ENCODE measurements at places on chromosomes 5 and 9. TPM values are rescaled to one million over a fixed set of nuclear protein-coding genes. Genes with fewer than 3 reads are reported as not detected.

DNA sequence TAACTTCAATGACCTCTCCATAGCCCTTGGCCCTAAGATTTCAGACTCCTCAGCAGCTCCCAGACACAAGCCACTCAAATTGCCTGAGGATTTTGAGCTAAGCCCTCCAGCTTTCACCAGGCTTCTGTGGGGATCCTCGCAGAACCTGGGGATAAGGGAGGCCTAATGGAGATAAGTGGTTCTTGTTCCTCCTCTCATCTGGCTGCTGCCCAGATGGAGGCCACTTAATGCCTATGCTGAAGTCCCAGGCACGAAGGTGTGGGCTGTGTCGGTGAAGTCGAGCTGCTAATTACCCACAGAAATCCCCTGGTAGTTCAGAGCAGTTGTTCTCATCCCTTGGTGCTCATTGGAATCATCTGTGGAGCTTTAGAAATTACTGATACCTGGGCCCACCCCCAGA lies 10.3 kb upstream of the FAT2 start:
- no peak for DNase-seq

DNA sequence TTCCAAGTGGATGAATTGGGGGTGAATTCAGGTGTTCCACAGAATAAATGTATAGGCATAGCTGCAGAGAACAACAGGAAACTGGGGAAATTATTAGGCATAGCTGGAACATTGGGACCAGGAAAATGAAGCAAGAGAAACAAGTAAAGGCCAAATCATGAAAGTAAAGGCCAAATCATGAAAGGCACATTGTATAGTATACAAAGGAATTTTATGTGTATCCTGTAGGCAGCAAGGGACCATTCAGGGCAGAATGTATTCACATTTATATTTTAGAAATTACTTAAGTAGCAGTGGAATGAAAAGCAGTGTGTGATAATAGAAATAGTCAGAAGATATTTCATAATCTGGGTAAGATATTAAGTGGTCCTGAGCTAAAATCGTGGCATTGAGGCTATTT lies 127.3 kb upstream of the GRHPR start:
- DNase-seq: no peak

- DNase-seq: no peak
Observed at GRCh38 chr5:36363101-36363500, 61.4 kb upstream of the RANBP3L start.

DNA sequence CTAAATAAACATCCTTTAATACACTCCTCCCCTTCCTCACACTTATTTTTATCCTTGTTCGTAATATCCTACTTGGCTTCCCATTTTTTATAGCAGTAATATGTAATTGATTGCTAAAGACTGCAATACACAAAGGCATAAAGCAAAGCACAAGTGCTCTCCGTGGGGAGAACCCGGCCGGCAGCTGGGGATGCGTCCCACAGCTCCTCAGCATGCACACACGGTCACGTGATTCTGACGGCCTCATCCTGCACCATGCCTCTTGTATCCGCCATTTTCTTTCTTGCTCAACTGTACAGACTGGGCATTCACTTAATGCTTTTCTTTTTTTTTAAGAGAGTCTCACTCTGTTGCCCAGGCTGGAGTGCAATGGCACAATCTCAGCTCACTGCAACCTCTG lies 2.8 kb downstream of the BRD3OS start:
- no peak for DNase-seq

DNA sequence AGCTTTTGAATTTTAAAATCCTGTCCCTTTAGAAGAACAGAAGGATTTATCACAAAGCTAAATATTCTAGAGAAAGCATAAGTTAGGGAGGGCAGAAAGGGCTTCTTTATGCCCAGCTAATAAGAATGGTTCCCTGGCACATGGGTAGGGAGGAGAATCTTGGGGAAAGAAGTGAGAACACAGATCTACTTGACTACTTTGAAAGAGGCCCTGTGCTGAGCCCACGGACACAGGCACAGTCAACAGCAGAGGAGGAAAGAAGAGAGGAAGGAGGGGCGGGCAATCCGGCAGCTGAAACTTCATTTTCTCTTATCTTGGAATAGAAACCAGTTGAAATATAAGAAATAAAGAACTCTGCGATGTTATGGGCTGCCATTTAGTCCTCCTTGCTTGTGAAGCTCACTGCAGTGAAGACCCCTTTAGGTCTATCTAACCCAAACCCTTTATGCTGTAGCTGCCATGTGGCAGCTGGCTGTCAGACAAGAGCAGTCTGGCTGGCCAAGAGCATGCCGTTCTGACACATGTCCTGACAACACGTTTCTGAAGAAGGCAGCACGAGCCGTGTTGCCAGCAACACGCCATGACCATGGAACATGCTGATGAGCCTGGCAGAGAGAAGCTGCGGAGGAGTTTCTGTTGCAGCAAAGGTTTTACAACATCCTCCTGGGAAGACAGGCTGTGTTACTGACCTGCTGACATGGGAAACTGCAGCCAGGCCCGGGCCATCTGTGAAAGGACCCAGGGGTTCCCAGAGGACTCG lies 34.2 kb downstream of the ABLIM3 start:
- no peak for DNase-seq

DNA sequence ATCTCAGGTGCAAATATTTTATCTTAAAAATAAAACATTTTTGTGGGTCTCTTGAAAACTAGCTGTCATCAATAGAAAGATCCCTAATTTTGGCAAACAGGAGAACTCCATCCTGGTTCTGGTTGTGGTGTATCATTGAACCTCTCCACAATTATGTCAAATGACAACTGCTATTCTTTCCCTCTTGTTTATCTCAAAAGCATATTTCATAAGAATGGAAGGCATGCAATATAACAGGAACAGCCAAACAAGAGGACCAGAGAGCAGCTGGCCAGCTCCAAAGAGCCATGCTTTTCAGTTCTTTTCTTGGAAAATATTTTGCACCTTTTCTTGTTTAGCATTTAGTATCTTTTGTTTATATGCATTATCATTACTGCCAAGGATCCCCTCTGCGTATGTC lies 125.4 kb downstream of the ADAMTS6 start:
- DNase-seq: no peak

GRCh38 chr5:1763960-1764605 lies 35.6 kb downstream of the MRPL36 start:
- DNase-seq: peak; percentile 31

GRCh38 chr5:92470770-92471169 lies 1087.7 kb upstream of the ARRDC3 start:
- no peak for DNase-seq

DNA sequence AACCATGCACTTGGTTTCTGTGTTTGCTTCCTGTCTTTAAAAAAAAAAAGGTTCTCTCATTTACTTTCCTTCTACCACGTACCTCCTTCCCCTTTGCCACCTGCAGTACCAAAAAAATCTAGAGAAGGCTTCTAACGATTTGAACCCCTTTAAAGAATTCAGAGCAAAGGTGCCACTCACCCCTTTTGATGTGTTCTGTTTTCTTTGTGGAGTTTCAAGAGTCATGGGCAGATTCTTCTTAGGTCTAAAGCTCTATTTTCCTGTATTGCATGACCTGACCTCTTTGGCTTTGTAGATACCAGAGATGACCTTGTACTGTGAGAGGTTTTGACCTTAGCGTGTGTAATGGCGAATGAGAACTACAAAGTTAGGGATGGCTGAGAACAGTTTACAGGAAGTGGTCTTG lies 29.0 kb downstream of the TXNDC8 start:
- DNase-seq: no peak

DNA sequence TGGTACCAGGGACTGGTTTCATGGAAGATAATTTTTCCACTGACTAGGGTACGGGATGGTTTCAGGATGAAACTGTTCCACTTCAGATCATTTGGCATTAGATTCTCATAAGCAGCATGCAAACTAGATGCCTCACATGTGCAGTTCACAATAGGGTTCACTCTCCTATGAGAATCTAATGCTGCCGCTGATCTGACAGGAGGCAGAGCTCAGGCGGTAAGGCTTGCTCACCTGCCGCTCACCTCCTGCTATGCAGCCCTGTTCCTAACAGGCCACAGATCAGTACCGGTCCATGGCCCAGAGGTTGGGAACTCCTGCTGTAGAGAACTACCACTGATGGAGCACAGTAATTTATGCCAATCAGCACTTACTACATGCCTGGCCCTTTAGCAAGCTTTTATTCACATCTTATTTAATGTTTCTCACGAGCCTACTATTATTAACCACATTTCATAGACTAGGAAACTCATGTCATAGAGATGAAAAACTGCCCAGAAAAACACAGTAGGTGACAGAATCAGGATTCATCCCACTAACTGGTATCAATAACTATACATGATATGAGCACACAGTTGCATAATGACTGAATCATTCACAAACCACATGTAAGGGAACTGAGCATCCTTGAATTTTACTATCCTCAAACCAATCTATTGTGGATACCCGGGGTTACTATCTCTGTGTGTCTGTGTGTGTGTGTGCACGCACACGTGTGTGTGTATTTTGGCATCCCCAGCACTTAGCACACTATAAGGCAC lies 46.5 kb downstream of the SVEP1 start:
- DNase-seq: no peak

- no peak for DNase-seq
Observed at GRCh38 chr9:23979491-23979890, 153.5 kb upstream of the ELAVL2 start.

GRCh38 chr9:83070261-83070660 lies 7.3 kb upstream of the RASEF start:
- no peak for DNase-seq

- DNase-seq: no peak
Observed at GRCh38 chr5:8517456-8517855, 648.5 kb downstream of the MTRR start.

- DNase-seq: peak; percentile 81
Observed at GRCh38 chr5:41925555-41925951, 472 bp downstream of the FBXO4 start.

DNA sequence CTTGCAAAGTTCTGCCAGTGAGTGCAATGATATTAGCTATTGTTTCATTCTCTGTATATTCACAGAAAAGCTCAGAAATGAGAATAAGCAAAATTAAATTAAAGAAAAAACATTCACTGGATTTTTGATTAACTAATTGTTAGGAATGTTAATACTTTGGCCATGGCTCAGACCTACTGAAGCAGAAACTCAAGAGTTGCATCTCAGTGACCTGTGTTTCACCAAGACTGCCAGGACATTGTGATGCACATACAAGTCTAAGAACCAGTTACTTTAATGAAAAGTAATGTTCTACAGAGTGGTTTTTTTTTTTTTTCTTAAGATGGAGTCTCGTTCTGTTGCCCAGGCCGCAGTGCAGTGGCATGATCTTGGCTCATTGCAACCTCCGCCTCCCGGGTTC lies 464.9 kb upstream of the NMUR2 start:
- DNase-seq: no peak

LRRC19 gene
- not detected for total RNA-seq

TLN1 gene
- total RNA-seq: 735 TPM

PLCXD3 gene
- 14.5 TPM for total RNA-seq

LOX gene
- 40.9 TPM for total RNA-seq

PHF24 gene
- 0.57 TPM for total RNA-seq

ADAMTS16 gene
- 0.10 TPM for total RNA-seq

CD14 gene
- total RNA-seq: 205 TPM

AGXT2 gene
- total RNA-seq: not detected
